ENCODE measurements at places on chromosomes 5 and 9. TPM values are rescaled to one million over a fixed set of nuclear protein-coding genes. Genes with fewer than 3 reads are reported as not detected.

Gene SIL1
- 27.5 TPM for total RNA-seq

DNA sequence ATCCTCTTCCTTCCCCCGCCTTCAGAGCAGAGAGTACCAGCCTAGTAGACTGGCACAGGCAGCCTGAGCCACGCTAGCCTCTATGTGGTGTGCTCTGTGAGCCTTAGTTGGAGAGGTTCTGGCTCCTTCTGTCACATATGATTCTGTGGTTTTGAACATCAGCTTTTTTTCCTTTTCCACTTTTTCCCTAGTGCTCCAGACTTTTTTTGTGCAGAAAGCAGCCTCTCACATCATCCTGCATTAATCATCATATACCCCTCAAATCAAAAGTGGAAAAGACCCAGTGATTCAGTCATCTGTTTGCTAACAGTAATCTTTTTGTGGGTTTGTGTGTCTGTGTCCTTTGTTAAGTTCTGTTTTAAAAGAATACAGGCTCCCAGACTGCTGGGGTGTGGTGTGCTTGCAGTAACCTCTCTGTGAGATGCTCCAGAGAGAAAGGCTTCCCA is 663.9 kb upstream of the RGMB start:
- H3K4me3 ChIP-seq, result no peak overlapping the region
- no peaks in the 10 kb centered on the region for H3K27me3 ChIP-seq
- H3K36me3 ChIP-seq, result no peaks in the 10 kb centered on the region
- H3K27ac ChIP-seq, result no peak overlapping the region
- no peaks in the 10 kb centered on the region for H3K4me1 ChIP-seq

Gene CANX
- 710 TPM for total RNA-seq

DNA sequence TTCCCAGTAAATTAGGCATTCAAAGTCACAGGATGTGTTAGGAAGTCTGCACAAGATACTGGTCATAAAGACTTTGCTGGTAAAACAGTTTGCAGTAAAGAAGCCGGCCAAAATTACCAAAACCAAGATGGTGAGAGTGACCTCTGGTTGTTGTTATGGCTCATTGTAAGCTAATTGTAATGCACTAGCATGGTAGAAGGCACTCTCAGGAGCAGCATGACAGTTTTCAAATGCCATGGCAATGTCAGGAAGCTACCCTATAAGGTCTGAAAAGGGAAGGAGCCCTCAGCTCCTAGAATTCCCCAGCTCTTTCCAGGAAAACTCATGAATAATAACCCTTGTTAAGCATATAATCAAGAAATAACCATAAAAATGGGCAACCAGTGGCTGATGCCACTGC is 64.3 kb upstream of the TNC start:
- no peak for DNase-seq
- H3K4me1 ChIP-seq, result no peaks in the 10 kb centered on the region
- no peaks in the 10 kb centered on the region for H3K36me3 ChIP-seq
- no peaks in the 10 kb centered on the region for H3K27me3 ChIP-seq
- H3K27ac ChIP-seq, result no peak overlapping the region

DNA sequence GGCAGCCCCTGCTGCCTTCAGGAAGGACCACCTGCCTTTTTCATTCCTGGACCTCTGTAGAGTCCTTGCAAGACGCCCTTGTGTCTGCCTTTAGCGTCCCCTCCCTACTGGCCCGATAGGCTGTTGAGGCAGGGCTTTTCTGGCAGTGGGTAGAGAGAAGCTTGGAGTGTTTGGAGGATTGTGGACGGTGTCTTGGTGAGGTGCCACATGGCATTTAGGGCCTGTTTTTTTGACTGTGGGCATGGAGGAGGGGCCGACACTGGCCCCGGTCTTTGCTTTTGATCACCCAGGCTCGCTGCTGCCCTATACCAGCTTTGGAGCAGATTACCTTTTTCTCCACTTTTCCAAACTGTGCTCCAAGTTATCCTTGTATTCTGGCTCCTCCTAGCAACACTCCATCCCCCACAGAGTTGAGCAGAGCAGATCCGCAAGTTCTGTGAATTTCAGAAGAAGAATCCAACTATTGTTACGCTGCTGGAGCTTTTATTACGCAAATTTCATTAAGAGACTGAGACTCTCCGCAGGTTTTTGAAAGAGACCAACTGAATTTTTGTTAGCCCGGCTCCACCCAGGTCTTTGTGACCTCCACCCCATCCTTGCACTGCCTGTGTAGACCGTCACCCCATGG is 34.8 kb upstream of the PRDM12 start:
- DNase-seq, result no peak
- H3K4me1 ChIP-seq, result no peaks in the 10 kb centered on the region
- no peak overlapping the region for H3K27ac ChIP-seq
- H3K36me3 ChIP-seq, result peaks cover 51% of the 10 kb centered on the region

DNA sequence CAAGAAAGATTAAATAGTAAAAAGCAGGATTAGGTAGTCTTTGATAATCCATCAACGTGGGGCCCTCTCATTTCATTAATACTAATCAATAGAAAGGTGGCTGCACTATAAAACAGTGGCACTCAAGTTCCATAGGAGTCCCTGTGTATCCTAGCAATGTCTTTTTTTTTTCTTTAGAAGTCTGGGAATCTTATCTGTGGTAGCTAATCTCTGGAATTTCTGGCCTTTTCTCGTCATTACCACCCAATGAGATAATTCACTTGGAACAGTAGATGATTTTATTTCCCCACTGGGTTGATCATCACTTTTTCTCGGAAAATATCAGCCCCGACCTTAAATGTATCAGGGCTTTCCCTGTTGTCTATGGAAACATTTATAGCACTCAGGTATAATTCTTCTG is 86.8 kb upstream of the CDH6 start:
- no peaks in the 10 kb centered on the region for H3K4me1 ChIP-seq
- no peaks in the 10 kb centered on the region for H3K36me3 ChIP-seq
- H3K4me3 ChIP-seq, result no peak overlapping the region
- H3K27ac ChIP-seq, result no peak overlapping the region
- no peaks in the 10 kb centered on the region for H3K27me3 ChIP-seq

Gene SCGB3A2
- total RNA-seq, result not detected

Gene XRCC4
- total RNA-seq, result 8.3 TPM

- H3K27ac ChIP-seq, result no peak overlapping the region
- H3K36me3 ChIP-seq, result no peaks in the 10 kb centered on the region
- H3K27me3 ChIP-seq, result no peaks in the 10 kb centered on the region
- no peak for DNase-seq
- H3K4me1 ChIP-seq, result no peaks in the 10 kb centered on the region
Measured at GRCh38 chr9:36074870-36075532, 38.3 kb downstream of the RECK start.

DNA sequence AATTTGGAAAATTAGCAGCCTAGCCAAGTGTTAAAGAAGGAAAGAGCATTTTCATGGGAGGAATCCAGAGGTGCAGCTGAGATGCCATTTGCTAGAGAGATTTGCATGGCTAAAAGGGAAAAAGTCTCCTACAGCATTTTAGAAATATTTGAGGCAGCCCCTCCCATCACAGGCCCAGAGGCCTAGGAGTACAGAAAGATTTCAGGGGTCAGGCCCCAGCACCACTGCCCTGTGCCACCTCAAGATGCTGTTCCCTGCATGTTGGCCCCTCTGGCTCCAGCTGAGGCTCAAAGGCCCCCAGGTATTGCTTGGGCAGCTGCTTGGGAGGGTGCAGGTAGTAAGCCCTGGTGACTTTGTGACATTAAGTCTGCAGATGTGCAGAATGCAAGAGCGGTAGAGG is 26.9 kb upstream of the NPR3 start:
- no peak overlapping the region for H3K27ac ChIP-seq
- no peaks in the 10 kb centered on the region for H3K36me3 ChIP-seq
- no peak for DNase-seq

Gene TJP2
- total RNA-seq, result 20.8 TPM

DNA sequence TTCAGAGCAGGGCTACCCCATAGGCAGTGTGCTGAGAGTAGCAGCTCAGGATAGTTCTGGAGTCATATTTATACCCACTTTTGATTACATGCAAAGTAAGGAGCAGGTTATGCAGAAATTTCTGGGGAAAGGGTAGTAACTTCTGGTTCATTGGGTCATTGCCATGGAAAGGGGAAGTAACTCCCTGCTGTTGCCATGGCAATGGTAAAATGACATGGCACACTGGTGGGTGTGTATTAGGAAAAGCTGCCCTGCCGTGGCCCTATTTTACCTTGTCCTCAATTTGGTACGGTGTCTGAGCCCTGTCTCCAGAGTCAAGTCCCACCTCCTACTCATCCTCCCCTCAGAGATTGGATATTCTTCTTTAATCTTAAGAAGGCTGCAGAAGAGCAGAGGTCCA is 526.7 kb upstream of the TYRP1 start:
- no peaks in the 10 kb centered on the region for H3K4me1 ChIP-seq
- DNase-seq, result no peak
- H3K27me3 ChIP-seq, result no peaks in the 10 kb centered on the region
- no peaks in the 10 kb centered on the region for H3K36me3 ChIP-seq
- no peak overlapping the region for H3K27ac ChIP-seq

GRCh38 chr5:157911568-157911967 is 52.6 kb upstream of the CLINT1 start:
- no peaks in the 10 kb centered on the region for H3K4me1 ChIP-seq
- H3K4me3 ChIP-seq, result no peak overlapping the region
- H3K27me3 ChIP-seq, result no peaks in the 10 kb centered on the region

GRCh38 chr9:95724253-95724991 is 151.1 kb upstream of the ERCC6L2 start:
- H3K27ac ChIP-seq, result no peak overlapping the region
- H3K4me3 ChIP-seq, result no peak overlapping the region

DNA sequence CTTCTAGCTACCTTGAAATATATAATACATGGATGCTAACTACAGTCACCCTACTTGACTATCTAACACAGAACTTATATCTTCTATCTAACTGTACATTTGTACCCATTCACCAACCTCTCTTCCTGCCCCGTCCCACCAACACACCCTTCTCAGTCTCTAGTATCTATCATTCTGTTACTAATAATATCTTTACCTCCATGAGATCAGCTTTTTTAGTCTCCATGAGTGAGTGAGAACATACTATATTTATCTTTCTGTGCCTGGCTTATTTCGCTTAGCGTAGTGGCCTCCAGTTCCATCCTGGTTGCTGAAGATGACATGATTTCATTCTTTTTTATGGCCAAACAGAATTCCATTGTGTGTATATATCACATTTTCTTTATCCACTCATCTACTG is 37.0 kb downstream of the LIFR start:
- no peaks in the 10 kb centered on the region for H3K4me1 ChIP-seq
- DNase-seq, result no peak
- no peaks in the 10 kb centered on the region for H3K36me3 ChIP-seq
- H3K27me3 ChIP-seq, result no peaks in the 10 kb centered on the region

GRCh38 chr5:72604111-72604797 is 97.0 kb upstream of the ZNF366 start:
- H3K27ac ChIP-seq, result no peak overlapping the region
- DNase-seq, result no peak
- no peaks in the 10 kb centered on the region for H3K36me3 ChIP-seq

Gene SH3GL2
- total RNA-seq, result not detected

Gene SLCO6A1
- not detected for total RNA-seq

GRCh38 chr5:143642791-143643190 is 169.2 kb upstream of the HMHB1 start:
- no peak overlapping the region for H3K4me3 ChIP-seq
- no peak for DNase-seq
- no peaks in the 10 kb centered on the region for H3K27me3 ChIP-seq
- H3K36me3 ChIP-seq, result no peaks in the 10 kb centered on the region
- H3K4me1 ChIP-seq, result no peaks in the 10 kb centered on the region

- H3K4me3 ChIP-seq, result no peak overlapping the region
- H3K4me1 ChIP-seq, result no peaks in the 10 kb centered on the region
- H3K36me3 ChIP-seq, result no peaks in the 10 kb centered on the region
- no peak overlapping the region for H3K27ac ChIP-seq
- no peak for DNase-seq
- no peaks in the 10 kb centered on the region for H3K27me3 ChIP-seq
Measured at GRCh38 chr5:108436696-108437095, 54.8 kb upstream of the FBXL17 start.

DNA sequence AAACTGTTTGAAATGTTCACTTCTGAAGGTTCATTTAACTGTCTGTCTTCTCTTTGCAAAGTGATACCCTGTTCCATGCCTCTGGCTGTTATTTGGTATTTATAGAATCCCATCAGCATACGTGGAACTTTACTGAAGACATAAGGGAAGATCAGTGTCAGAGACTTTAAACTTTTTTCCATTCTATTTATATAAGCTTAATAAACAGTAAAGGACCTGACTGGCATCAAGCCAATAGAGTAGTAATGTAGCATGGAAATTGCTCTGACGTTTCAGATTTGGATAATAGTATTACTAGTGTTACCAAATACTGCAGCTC is 94.9 kb upstream of the MINAR2 start:
- H3K27ac ChIP-seq, result no peak overlapping the region
- no peak overlapping the region for H3K4me3 ChIP-seq
- no peaks in the 10 kb centered on the region for H3K27me3 ChIP-seq

GRCh38 chr5:128826275-128826674 is 139.0 kb upstream of the SLC27A6 start:
- DNase-seq, result no peak
- no peaks in the 10 kb centered on the region for H3K27me3 ChIP-seq
- no peak overlapping the region for H3K27ac ChIP-seq
- no peaks in the 10 kb centered on the region for H3K4me1 ChIP-seq

Gene SPATA9
- total RNA-seq, result not detected

DNA sequence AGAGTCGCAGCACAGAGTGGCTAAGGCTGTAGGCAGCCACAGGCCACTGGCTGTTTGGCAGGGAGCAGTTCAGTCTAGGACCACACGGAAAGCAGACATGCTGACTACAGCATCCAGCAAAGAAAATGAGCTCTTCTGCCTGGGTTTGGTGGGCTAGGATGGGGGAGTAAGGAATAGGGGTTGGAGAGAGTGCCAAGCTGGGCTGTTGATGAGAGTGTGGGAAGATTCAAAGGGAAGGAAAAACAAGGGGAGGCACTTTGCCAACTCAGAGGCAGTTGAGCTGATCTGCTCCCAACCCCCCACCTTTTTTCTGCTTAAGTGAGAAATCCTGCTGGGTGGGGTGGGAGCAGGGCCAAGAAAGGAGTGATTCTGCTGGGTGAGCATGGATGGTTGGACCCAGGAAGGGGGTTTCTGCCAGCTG is 35.9 kb downstream of the SVEP1 start:
- no peak overlapping the region for H3K27ac ChIP-seq
- H3K4me3 ChIP-seq, result no peak overlapping the region
- no peaks in the 10 kb centered on the region for H3K27me3 ChIP-seq
- H3K4me1 ChIP-seq, result no peaks in the 10 kb centered on the region

- no peak overlapping the region for H3K27ac ChIP-seq
- no peak overlapping the region for H3K4me3 ChIP-seq
- no peaks in the 10 kb centered on the region for H3K4me1 ChIP-seq
- H3K36me3 ChIP-seq, result no peaks in the 10 kb centered on the region
- H3K27me3 ChIP-seq, result peaks cover 12% of the 10 kb centered on the region
- no peak for DNase-seq
Measured at GRCh38 chr9:107488375-107489143, 1.0 kb downstream of the KLF4 start.

DNA sequence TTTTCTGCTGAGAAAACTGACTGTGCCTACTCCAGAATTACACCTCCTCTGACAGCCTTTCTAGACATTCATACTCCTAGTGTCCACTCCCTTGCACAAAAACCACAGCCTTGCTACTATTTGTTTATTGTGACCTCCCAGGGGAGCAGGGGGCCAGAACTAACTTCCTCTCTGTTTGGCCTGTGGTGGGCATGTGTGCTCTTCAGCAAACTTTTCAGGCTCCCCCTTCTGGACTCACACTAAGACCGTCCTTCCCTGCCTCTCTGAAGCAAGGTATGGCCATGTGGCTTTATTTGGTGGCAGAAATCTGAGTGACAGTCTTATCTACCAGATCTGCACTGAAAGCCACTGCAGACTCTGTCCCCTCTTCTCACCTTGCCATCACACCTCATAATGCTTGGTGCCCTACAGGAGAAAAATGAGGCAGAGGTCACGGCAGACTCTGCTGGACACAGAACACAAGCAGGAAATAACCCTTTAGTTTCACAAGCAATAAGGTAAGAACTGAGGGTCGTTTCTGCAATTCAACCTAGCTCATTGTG is 28.2 kb downstream of the LIFR start:
- no peak overlapping the region for H3K4me3 ChIP-seq
- DNase-seq, result no peak
- peaks cover 4% of the 10 kb centered on the region for H3K27me3 ChIP-seq
- no peak overlapping the region for H3K27ac ChIP-seq
